Muscle of arm (tissue), 14 donors: ENCODE measurements at places on chromosomes 11 and 22. TPM values are rescaled to one million over a fixed set of nuclear protein-coding genes. Genes with fewer than 3 reads are reported as not detected.

GANAB gene
- 145 TPM for polyA plus RNA-seq

RPS25 gene
- polyA plus RNA-seq = 1,598 TPM

PGR gene
- polyA plus RNA-seq = not detected

TRPM5 gene
- 0.03 TPM for polyA plus RNA-seq

CWC15 gene
- 97.8 TPM for polyA plus RNA-seq

GPHA2 gene
- not detected for polyA plus RNA-seq

CD248 gene
- polyA plus RNA-seq = 73.9 TPM

OR6X1 gene
- not detected for polyA plus RNA-seq

OR4D5 gene
- polyA plus RNA-seq = not detected

ELFN2 gene
- 1.6 TPM for polyA plus RNA-seq

TST gene
- polyA plus RNA-seq = 20.5 TPM

GTPBP1 gene
- 35.6 TPM for polyA plus RNA-seq

ZP1 gene
- polyA plus RNA-seq = not detected

SAA2 gene
- polyA plus RNA-seq = 0.40 TPM

PPP6R3 gene
- polyA plus RNA-seq = 49.0 TPM

TMEM191B gene
- not detected for polyA plus RNA-seq

OR10A4 gene
- polyA plus RNA-seq = not detected

SPATA19 gene
- polyA plus RNA-seq = not detected

MYRF gene
- polyA plus RNA-seq = not detected

KRTAP5-2 gene
- not detected for polyA plus RNA-seq

MOV10L1 gene
- 0.10 TPM for polyA plus RNA-seq

CCDC15 gene
- polyA plus RNA-seq = not detected

LTO1 gene
- 14.1 TPM for polyA plus RNA-seq

DDI1 gene
- polyA plus RNA-seq = not detected

APOBEC3G gene
- polyA plus RNA-seq = 8.8 TPM
